ENCODE measurements at places on chromosomes 16 and 17.

DNA sequence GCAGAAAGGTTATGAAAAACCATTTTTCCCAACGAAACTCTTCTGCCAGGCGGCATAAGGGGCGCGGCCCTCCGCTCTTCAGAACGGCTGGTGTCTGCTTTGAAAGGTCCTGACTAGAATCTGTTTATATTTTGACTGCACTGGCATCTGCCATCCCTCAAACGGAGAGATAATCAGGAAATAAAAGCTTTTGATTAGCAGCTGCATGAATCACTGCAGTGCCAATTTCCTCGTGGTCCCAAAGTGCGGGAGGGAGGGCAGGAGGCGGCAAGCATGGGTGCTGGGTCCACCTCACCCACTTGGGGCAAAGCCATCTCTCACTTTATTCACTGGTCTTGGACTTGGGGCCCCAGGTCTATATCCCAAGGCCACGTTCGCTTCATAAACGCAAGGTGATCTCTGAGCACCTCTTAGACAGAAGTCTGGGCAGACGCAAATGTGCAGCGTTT is 49.7 kb downstream of the TBC1D16 start:
- DNase-seq: no peak

- no peak for DNase-seq
Measured at GRCh38 chr17:73910206-73910605, 266.0 kb upstream of the SDK2 start.

GRCh38 chr17:12040478-12040877 is 19.8 kb downstream of the MAP2K4 start:
- no peak for DNase-seq

DNA sequence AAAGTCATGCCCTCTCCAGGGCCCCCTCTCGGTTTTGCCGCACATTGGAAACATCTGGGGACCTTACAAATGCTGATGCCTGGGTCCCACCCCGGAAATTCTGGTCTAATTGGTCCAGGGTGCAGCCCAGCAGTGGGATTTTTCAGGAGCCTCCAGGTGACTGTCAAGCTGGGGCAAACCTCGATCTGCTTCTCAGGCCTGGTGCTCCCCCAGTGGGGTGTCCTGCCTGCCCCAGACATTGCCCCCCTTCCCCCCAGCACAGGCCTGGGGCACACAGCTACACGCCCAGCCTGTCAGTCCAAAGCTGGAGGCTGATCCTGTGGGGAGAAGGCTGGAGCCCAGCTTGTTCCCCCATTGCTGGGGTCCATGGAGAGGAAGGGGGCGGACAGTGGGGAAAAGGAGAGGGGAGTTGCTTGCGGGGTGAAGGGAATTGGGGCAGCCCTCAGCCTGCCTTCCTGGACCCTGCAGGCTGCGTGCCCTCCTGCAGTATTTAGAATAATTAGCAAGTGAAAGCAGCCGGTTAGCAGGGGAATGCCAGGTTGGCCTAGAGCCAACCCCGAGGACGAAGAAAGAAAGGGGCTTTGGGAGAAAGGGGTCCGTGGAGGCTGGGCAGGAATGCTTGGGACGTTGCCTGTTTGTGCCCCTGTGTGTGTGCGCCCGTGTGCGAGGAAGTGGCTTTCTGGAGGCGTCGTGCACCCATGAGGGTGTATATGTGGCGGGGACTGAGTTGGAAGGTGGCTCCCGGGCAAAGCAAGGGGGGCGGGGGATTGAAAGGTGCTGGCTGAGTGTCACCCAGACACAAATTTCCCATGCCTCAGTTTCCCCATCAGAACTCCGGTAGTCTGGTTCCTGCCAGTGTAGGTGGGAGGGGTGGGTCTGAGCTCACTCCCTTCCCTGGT is 5.9 kb downstream of the FOXJ1 start:
- DNase-seq: no peak

GRCh38 chr17:12421646-12422306 is 243.9 kb upstream of the MYOCD start:
- no peak for DNase-seq

- no peak for DNase-seq
Measured at GRCh38 chr17:48110761-48111160, 3.2 kb downstream of the SNX11 start.

Measured in NCI-H1105 treated with DMSO at 0.1 percent for 48 hours (cell line).